ENCODE measurements at places on chromosomes 11 and 22.

GRCh38 chr11:33377412-33378370, 120.5 kb downstream of the HIPK3 start:
- DNase-seq, result no peak
- no peaks in the 10 kb centered on the region for H3K36me3 ChIP-seq
- H3K27ac ChIP-seq, result no peak overlapping the region
- no peak overlapping the region for H3K4me3 ChIP-seq
- H3K27me3 ChIP-seq, result peaks cover 16% of the 10 kb centered on the region

DNA sequence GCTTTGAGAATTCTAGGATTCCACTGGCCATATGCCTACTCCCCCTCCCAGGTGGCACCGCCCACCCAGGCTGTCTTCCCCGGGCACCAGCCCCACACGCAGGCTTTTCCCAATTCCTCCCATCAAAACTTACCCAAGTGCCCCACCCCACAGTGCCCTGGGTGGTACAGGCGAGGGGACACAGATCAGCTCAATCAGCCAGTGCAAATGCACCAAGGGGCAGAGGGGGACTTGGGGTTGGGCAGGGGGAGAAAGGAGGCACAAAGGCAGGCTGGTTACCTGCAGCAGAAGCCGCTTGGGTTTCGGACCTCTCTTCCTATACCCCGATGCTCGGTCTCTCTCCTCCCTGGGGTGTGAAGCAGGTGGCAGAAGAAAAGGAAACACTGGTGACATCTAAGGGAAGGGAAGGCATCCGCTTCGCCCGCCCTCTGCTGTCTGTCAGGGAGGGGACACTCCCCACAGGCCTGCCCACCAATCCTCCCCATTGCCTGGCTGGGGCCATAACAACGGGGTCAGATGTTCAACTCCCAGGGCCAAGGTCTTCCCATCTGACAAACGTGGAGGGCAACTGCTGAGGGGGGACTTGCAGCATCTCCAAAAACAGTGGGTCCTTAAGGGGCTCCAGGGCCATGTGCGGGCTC, 14.0 kb downstream of the CBX7 start:
- H3K27me3 ChIP-seq, result no peaks in the 10 kb centered on the region
- no peak for DNase-seq

DNA sequence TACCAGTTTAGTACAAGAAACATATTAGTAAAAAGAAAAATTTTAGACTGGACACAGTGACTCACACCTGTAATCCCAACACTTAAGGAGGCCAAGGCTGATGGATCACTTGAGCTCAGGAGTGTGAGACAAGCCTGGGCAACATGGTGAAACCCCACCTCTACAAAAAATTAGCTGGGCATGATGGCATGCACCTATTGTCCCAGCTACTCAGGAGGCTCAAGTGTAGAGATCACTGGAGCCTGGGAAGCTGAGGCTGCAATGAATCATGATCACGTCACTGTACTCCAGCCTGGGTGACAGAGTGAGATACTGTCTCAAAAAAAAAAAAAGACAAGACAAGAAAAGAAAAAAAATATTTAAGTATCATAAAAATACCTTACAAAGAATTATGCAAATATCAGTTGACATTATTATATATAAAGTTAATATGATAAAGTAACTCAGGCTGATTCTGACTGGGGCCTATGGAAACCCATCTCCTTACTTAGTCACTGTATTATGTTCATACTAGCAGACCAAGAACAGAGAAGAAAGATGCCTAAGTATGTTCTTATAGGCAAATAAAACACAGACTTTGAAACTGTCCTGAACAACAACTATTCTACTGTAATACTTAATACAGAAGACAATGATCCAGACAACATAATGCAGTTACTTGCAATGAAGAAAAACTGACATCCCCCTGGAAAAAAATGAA, 27.3 kb downstream of the FAM168A start:
- no peak for DNase-seq
- H3K27ac ChIP-seq, result no peak overlapping the region
- no peaks in the 10 kb centered on the region for H3K36me3 ChIP-seq
- H3K27me3 ChIP-seq, result no peaks in the 10 kb centered on the region

DNA sequence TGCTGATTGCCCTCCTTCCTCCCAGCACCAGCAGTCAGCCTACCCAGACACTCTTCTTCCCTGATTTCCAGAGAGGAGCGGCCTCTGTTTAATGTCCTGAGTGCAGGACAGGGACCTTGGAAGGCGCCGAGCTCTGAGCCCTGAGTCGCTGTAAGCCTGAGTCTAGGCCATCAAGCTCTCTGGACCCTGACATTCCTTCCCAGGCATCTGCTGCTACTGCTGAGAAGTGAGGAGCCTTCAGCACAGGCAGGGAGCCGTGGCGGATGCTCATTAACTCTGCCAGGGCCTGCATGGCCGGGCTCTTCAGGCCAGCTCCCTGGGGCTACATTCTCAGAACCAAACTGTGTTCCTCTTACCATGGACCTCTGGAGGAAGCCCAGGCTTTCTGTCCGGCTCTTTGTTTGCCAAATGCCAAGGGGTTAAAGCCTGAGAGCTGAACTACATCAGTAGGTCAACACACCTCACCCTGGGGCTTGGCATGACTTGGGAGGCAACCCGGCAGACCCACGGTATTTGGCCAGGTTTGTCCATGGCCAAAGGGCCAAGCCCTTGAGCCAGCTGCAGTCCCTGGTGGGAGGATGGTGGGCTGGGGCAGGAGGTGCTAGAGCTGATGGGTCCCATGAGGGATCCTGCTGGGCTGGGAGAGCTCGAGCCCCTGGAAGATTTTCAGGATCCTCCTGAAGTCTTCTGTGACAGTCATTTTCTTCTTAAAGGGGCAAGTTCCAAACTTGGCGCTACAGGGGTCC, 721.4 kb downstream of the BRD1 start:
- DNase-seq, result no peak
- H3K4me3 ChIP-seq, result no peak overlapping the region
- no peaks in the 10 kb centered on the region for H3K36me3 ChIP-seq
- H3K4me1 ChIP-seq, result no peaks in the 10 kb centered on the region
- no peak overlapping the region for H3K27ac ChIP-seq

GRCh38 chr11:12693094-12693478, 18.9 kb downstream of the TEAD1 start:
- H3K27ac ChIP-seq, result no peak overlapping the region
- no peaks in the 10 kb centered on the region for H3K4me1 ChIP-seq
- peaks cover 8% of the 10 kb centered on the region for H3K27me3 ChIP-seq

GRCh38 chr22:32986766-32987040, 71.5 kb downstream of the SYN3 start:
- no peak for DNase-seq
- H3K27ac ChIP-seq, result no peak overlapping the region
- no peaks in the 10 kb centered on the region for H3K27me3 ChIP-seq
- H3K36me3 ChIP-seq, result no peaks in the 10 kb centered on the region

- no peaks in the 10 kb centered on the region for H3K27me3 ChIP-seq
- H3K4me3 ChIP-seq, result no peak overlapping the region
- DNase-seq, result no peak
- no peaks in the 10 kb centered on the region for H3K4me1 ChIP-seq
Measured at GRCh38 chr22:47053726-47054141, 291.3 kb downstream of the TBC1D22A start.

DNA sequence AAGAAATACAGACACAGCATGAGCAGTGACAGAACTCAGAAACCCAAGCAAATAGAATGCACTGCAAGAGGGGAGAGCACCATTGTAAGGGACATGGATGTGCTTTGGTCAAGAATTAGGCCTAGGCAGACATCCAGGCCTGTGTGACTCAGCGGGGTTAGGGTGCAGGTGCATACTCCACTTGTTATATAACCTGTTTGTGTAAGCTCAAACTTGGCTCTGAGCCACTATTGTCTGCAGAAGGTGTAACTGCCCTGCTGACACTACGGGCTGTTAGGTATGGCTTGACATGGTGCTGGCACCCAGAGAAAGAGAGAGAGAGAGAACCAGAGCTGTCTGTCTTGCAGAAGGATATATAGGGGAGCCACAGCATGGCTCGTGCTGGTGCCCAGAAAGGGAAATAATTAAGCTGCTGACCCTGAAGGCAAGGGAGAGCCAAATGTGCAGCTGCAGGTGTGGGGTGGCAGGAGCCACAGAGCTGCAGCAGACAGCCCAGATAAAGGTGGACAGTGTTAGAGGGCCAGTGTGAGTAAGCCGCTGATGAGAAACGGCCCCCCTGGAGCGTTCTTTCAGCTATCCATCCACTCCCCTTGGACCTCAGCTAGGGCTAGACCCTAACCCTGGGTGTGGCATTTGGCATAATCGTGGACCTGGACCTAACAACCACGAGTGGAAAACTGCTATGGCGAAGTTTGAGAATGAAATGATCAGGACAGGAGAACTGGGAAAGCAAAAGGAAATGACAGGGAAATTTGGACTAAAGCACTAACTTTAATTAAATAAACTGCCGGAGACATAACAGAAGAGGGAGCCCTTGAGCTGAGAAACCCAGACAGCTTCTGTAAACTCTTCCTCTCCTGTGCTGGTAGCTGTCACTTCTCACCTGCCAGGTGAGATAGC, 253.0 kb upstream of the CCDC179 start:
- H3K27ac ChIP-seq, result no peak overlapping the region
- no peak overlapping the region for H3K4me3 ChIP-seq
- no peaks in the 10 kb centered on the region for H3K27me3 ChIP-seq
- no peaks in the 10 kb centered on the region for H3K4me1 ChIP-seq
- no peak for DNase-seq

GRCh38 chr11:35338921-35339320, 80.4 kb downstream of the SLC1A2 start:
- no peak overlapping the region for H3K4me3 ChIP-seq
- no peaks in the 10 kb centered on the region for H3K27me3 ChIP-seq
- no peak overlapping the region for H3K27ac ChIP-seq
- peaks cover 26% of the 10 kb centered on the region for H3K4me1 ChIP-seq
- DNase-seq, result no peak

- no peak overlapping the region for H3K27ac ChIP-seq
- H3K27me3 ChIP-seq, result no peaks in the 10 kb centered on the region
- no peaks in the 10 kb centered on the region for H3K4me1 ChIP-seq
- DNase-seq, result no peak
- H3K4me3 ChIP-seq, result no peak overlapping the region
- no peaks in the 10 kb centered on the region for H3K36me3 ChIP-seq
Measured at GRCh38 chr11:113148652-113149051, 165.7 kb upstream of the TTC12 start.

DNA sequence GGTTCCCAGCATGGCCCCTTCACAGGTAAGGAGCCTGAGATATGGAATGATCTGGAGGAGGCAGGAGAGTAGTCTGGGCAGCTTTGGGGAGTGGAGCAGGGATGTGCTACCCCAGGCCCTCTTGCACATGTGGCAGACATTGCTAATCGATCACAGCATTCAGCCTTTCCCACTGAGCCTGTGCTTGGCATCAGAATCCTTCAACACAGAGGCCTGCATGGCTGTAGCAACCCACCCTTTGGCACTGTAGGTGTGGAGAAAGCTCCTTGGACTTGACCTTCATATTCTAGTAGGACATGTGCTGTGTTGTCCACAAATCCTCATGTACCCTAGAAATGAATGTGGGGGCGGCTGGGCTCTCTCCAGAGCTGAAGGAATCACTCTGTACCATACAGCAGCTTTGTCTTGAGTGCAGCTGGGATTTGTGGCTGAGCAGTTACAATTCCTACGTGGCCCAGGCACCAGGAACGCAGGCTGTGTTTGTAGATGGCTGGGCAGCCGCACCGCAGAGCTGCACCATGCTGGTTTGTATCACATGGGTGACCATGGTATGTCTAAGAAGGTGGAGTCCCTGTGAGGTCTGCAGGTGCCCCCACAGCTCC, 21.8 kb upstream of the PPP6R3 start:
- no peak overlapping the region for H3K27ac ChIP-seq
- H3K4me1 ChIP-seq, result no peaks in the 10 kb centered on the region

DNA sequence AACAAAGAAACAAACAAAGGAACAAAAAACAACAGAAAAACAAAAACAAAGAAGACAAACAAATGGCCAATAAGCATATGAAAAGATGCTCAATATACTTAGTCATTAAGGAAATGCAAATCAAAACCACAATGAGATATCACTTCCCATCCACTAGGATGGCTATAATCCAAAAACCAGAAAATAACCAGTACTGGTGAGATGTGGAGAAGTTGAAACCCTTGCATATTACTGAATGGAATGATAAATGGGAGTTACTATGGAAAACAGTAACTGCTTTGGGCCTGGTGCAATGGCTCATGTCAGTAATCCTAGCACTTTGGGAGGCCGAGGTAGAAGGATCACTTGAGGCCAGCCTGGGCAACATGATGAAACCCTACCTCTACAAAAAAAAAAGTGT, 44.9 kb upstream of the RBFOX2 start:
- DNase-seq, result no peak
- H3K4me1 ChIP-seq, result no peaks in the 10 kb centered on the region
- H3K36me3 ChIP-seq, result no peaks in the 10 kb centered on the region
- H3K27me3 ChIP-seq, result no peaks in the 10 kb centered on the region
- H3K27ac ChIP-seq, result no peak overlapping the region

- no peak overlapping the region for H3K4me3 ChIP-seq
- H3K27ac ChIP-seq, result no peak overlapping the region
- no peak for DNase-seq
- H3K27me3 ChIP-seq, result no peaks in the 10 kb centered on the region
- H3K4me1 ChIP-seq, result no peaks in the 10 kb centered on the region
Measured at GRCh38 chr11:132910011-132910760, 622.1 kb downstream of the OPCML start.

DNA sequence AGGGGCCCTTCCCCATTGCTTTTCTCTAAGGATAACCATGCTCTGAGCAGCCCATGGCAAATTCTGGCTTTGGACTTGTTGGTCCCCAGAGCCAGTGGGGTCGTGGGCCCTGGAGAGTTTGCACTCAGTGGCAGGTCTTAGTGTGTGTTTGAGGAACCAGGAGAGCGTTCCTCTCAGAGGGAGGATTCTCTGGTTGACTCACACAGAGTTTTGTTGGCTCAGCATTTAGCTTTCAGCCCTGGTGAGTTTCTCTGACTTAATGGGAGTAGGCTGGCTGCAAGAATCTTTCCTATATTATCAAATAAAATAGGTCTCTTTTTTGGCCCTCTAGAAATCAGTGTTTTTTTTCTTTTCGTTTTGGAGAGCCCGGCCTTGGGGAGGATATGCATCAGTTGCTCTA, 20.9 kb downstream of the ST14 start:
- no peak for DNase-seq
- no peaks in the 10 kb centered on the region for H3K36me3 ChIP-seq
- H3K27ac ChIP-seq, result no peak overlapping the region
- H3K27me3 ChIP-seq, result no peaks in the 10 kb centered on the region
- no peaks in the 10 kb centered on the region for H3K4me1 ChIP-seq

- H3K27me3 ChIP-seq, result no peaks in the 10 kb centered on the region
- H3K36me3 ChIP-seq, result no peaks in the 10 kb centered on the region
- H3K27ac ChIP-seq, result peak within 1 kb of the TSS; percentile 96
- peak; percentile 3 for DNase-seq
- H3K4me1 ChIP-seq, result peaks cover 38% of the 10 kb centered on the region
Measured at GRCh38 chr22:20494978-20495860, at the start of gene KLHL22. KLHL22 (minus strand) TSS chr22:20495795; CDS start chr22:20489211, 6,584 bp downstream.

- H3K27ac ChIP-seq, result no peak overlapping the region
- H3K27me3 ChIP-seq, result no peaks in the 10 kb centered on the region
- H3K36me3 ChIP-seq, result no peaks in the 10 kb centered on the region
Measured at GRCh38 chr11:124920870-124921609, 2.0 kb downstream of the HEPN1 start.
